ENCODE measurements at places on chromosomes 11 and 22. TPM values are rescaled to one million over a fixed set of nuclear protein-coding genes. Genes with fewer than 3 reads are reported as not detected.

DNA sequence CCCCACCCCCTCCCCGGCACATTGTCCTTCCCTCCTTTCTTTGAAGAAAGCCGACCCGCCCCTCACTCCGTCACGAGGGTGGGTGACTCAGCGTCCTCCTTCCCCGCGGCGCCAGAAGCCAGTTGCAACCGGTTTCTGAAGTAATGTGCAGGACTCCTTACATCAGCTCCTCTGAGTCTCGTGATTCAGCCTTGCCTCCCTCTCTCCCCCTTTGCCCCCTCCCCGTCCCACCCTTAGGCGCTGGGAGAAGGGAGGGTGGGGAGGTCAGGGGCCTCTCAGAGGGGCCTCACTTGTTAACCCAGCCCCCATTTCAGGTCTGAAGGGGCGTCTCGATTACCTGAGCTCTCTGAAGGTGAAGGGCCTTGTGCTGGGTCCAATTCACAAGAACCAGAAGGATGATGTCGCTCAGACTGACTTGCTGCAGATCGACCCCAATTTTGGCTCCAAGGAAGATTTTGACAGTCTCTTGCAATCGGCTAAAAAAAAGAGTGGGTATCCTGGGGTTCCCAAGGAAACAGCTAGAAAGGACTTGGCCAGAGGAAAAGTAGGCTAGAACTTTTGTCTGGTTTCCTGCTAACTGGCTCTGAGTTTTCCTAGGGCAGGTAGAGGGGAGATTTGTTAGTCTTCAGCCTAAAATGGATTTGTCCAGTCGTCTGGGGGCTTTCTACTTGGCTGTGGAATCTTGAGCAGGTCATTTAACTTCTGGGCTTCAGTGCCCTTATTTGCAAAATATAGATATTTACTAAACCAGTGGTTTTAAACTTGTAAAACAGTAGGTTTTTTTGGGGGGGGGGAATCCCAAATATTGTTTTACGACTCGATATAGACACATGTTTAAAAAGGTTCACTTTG is 1.1 kb downstream of the SLC3A2 start:
- H3K4me1 ChIP-seq, result peaks cover 52% of the 10 kb centered on the region
- no peaks in the 10 kb centered on the region for H3K27me3 ChIP-seq
- peak; percentile 88 for DNase-seq
- peak overlapping the region; percentile 93 for H3K27ac ChIP-seq
- H3K4me3 ChIP-seq, result peak overlapping the region; percentile 96

GRCh38 chr22:44754998-44755397 is 2.6 kb downstream of the ARHGAP8 start:
- DNase-seq, result no peak
- no peak overlapping the region for H3K4me3 ChIP-seq
- no peak overlapping the region for H3K27ac ChIP-seq

Gene CSNK2A3
- total RNA-seq, result 1.6 TPM

DNA sequence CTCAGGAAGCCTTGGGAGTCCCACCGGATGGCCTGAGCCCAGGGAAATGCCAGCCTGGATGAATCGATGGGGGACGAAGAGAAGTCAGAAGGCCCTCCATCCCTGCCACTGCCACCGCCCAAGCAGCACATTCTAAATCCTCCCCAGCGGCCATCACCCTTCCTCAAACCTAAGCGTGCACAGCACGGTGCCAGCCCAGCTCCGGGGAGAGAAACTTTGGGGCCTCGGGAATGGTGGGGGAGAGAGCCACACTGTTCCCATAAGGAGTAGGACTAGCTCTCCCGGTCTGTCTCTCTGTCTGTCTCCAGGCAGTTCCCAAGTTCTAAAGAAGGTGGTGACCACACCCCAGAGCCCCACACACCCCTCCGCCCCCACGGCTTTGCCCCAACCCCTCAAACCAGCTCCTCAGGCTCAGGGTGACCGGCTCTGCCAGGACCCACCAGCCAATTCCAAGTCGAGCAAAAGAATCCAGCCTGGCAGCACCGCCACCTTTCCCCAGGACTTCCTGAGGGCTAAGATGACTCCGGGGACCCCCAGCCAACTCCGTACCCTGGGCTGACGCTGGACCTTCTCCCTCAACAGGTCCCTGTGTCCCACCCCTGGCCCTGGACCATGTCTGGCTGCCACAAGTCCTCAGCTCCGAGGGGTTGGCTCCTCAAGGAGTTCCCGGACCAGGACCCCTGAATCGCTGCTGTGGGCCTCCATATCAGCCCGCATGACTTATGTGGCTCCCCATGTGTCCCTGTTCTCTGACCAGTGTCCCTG is 2.7 kb downstream of the AHNAK start:
- no peak for DNase-seq
- H3K27ac ChIP-seq, result peak overlapping the region; percentile 97
- peaks cover 73% of the 10 kb centered on the region for H3K4me1 ChIP-seq
- peak overlapping the region; percentile 94 for H3K4me3 ChIP-seq

DNA sequence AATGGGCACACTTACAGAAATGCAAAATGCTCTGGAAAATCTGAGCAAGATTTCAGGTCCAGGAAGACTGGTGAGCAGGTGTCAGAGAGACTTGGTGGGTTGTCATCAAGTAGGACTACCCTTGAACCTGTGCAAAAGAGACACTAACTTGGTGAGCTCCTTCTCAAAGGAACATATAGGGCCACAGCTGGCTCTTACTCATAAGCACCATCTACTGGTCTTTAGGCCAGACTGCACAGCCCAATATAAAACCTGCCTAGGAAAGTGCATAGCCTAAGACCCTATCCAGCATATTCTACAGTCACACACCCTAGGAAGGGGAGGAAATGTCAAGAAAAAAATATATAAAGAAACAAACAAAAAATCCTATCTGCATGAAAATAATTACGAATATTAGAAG is 18.2 kb upstream of the OR10W1 start:
- no peak overlapping the region for H3K4me3 ChIP-seq
- no peaks in the 10 kb centered on the region for H3K36me3 ChIP-seq
- no peaks in the 10 kb centered on the region for H3K27me3 ChIP-seq
- H3K4me1 ChIP-seq, result no peaks in the 10 kb centered on the region
- H3K27ac ChIP-seq, result no peak overlapping the region

Gene SHANK3
- not detected for total RNA-seq

Gene GGT1
- 28.3 TPM for total RNA-seq

Gene OR2AG2
- total RNA-seq, result not detected

Gene PKNOX2
- total RNA-seq, result not detected

- H3K4me3 ChIP-seq, result no peak overlapping the region
- H3K27me3 ChIP-seq, result no peaks in the 10 kb centered on the region
- no peaks in the 10 kb centered on the region for H3K36me3 ChIP-seq
- no peak for DNase-seq
Observed at GRCh38 chr11:117443266-117444186, 115.9 kb downstream of the CEP164 start.

Measured in CD4-positive, alpha-beta memory T cell (primary cell).